ENCODE measurements at places on chromosomes 2 and 18.

GRCh38 chr18:22913861-22914260 is 19.3 kb upstream of the RBBP8 start:
- no peak for DNase-seq

DNA sequence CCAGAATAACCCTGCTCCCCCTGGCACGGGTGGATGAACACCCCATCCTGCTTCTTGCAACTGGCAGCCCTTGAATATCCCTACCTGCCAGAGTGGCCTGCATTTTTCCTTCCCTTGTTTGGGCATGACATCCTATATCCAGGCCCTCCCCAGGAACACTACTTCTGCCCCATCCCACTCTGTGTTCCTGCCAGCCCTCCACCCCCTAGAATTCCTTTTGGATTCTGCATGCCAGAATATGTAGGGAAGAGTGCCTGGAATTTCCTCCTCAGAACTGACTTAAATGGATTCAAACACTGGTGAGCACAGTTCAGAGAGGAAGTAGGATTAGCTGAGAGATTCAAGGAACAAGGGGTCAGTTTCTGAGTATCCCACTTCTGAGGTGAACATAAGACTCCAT is 123.5 kb upstream of the PELI1 start:
- DNase-seq: no peak

DNA sequence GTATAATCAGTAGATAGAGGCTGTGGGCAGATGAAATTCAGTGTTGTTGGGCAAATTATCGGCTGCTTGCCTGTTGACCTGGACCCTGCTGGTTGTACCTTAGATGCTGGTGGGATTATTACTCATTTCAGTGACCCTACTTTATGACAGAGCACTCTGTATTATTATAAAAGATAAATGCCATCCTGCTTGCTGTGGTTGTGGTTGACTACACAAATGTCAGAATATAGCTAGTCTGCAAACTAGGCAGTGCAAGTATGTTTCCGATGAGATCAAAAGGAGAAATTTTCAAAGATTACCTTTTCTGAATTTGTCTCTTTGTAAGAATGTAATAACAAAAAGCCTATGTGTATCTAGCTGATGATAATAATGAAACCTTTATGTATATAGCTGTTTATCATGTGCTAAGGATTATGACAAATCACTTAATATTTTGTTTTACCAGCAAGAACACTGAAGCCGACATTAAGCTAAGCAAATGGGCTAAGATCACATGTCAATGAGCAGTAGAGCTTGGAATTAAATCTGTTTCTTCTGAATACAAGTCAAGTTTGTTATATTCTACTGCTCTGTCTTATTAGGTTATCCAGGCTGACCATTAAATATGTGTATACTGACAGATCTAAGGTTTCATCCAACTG is 219.2 kb downstream of the CAMKMT start:
- DNase-seq: no peak

- peak; percentile 29 for DNase-seq
Measured at GRCh38 chr2:48069769-48070168, 163.5 kb upstream of the FBXO11 start.

GRCh38 chr2:235784788-235785187 is 290.9 kb downstream of the AGAP1 start:
- DNase-seq: no peak

GRCh38 chr2:28664120-28664842 is 87.3 kb upstream of the PPP1CB start:
- no peak for DNase-seq

GRCh38 chr18:58565021-58565420 is 63.9 kb downstream of the ALPK2 start:
- no peak for DNase-seq

DNA sequence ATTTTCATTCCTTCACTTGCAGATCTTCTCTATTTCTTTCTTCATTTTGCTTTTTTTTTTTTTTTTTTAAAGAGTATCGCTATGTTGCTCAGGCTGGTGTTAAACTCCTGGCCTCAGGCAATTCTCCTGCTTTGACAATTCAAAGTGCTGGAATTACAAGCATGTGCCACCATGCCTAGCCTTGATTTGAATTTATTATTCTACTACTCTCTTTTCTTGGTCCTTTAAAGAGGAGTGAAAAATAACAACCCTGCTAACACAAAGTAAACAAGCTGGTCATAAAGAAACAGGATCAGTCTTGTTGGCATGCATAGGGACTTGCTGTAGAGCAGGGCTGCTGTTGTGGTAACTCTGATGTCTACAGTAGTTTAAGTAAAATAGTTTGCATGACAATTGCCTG is 1615.3 kb upstream of the ZEB2 start:
- no peak for DNase-seq

DNA sequence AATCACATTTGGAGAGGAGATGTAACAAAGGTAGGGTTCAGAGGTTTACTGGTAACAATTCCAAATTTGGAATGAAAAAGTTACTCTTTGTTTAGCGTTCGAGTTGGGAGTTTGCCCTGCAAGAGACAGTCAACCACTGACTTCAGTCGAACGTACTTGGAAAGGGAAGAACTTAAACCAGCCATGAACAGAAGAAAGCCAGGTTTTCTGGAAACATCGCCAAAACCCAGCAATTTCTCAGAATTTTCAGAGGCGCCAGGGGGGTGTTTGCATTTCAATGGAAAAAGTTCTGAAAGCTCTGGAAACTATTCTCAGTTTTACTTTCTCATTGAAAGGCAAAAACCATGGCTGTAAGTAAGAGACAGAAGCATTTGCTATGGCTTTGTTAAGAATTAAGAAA is 28.5 kb upstream of the AQP4 start:
- DNase-seq: no peak

DNA sequence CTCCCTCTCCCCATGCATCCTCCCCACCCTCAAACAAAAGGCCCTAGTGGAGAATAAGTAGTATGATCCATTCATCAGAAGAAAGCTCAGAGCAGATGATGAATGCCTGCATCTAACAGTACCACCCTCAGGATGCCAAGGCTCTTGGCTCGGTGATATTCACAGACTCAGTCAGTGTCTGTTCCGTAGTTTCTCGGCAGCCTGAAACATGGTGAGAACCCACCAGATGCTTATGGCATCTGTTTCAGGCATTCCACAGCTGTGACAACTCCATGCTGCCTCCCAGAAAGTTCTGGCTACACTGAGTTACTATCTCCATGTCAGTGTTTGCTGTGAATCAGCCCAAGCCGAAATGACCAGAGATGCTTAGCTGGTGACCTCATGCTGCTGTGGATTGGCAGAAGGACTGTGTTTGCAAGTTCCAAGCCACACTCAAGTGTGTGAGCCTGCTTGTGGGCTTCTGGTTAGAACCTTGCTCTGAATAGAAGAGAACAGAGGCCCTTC is 83.9 kb downstream of the WDSUB1 start:
- DNase-seq: no peak

DNA sequence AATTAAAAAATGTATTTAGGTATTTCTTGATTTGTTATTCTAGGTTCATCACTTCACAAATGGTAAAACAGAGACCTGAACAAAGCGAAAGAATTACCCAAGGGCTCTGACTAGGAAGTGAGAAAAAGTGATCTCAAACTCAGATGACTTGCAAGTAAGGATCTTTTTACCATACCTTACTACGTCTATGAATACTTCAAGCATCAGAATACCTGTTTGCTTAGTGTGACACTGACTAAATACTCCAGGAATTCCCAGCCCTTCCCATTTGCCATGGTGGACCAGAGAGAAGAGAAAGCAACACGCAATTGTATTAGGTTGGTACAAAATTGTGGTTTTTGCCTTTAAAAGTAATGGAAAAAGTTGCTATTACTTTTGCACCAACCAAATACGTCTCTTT is 35.8 kb upstream of the FIGN start:
- no peak for DNase-seq

DNA sequence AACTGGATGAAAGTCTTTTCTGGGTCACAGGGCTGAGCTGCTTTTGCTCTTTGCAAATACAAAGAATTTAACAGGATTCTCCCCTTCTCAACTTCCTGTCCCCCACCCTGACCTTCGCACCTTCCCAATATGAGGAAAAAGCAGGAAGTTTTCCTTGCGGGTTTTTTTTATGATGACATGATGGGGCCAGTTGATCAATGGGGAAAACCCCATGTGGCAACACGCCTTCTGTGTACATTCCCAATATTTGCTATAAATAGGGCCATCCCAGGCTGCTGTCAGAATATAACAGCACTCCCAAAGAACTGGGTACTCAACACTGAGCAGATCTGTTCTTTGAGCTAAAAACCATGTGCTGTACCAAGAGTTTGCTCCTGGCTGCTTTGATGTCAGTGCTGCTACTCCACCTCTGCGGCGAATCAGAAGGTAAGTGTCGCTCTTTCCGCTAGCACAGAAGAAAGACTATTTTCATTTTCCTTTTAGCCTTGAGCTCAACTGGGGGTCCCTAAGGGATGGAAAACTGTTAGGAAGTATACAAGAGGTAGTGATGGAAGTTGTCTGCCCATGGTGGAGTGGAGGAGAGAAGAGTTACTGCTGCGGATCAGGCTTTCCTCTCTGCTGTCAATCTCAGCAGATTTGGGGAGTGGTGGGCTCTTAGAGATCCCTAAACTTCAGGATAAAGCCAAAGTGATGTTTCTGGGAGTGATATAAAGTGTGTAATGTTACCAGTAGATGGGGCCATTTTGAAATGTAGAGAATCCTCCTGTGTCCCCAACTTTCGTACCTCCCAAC is at the start of gene CCL20:
Gene CCL20, plus strand, starts transcription at position 281 of the 792 bp plus-strand sequence. Its CDS starts 70 bp downstream, at position 351.
- no peak for DNase-seq

GRCh38 chr2:68225119-68225632 is 27.2 kb downstream of the PPP3R1 start:
- peak; percentile 69 for DNase-seq

GRCh38 chr2:70569559-70569958 is 15.9 kb upstream of the TGFA start:
- no peak for DNase-seq

DNA sequence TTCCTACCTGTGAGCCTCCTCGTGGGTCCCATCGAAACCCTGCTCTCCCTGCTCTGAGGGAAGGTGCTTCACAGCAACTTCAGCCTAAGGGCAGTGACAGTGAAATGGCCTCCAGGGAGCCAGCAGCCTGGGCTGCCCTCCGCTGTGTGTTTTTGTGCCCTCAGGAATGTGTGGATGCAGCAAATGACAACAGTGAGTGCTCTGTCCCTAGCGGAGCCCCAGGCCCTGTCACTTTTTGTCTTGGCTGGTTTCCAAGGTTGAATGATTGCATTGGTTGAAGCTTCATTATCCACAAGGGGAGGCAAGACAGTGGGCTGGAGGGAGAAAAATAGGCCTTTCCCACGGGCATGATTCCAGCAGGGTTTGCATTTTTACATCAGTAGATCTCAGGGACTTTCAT is 42.9 kb downstream of the STON1 start:
- no peak for DNase-seq

GRCh38 chr2:12702168-12703121 is 14.3 kb upstream of the TRIB2 start:
- DNase-seq: no peak

DNA sequence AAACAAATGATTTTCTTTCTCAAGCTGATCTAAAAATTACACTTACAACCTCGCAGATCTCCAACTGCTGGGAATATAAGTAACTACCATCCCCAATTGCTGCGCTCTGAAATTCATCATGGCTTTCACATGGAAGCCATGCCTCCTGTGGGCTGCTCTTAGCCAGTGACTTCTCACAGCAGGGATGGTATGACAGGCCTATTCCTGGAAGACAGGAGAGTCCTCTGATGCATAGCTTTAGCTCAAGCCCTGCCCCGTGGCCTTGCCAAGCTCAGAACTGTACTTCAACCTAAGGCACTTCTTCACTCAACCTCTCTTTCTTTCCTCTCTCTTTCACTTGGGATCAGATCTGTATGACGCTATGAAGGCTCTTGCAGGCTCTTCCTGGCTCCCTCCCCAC is 12.6 kb upstream of the ELAC1 start:
- DNase-seq: no peak

- no peak for DNase-seq
Measured at GRCh38 chr18:48898521-48898920, 52.2 kb downstream of the SMAD7 start.

GRCh38 chr2:165240916-165241315 is 1.7 kb downstream of the SCN2A start:
- no peak for DNase-seq

GRCh38 chr2:31240381-31241365 is 6.7 kb downstream of the EHD3 start:
- DNase-seq: no peak

- DNase-seq: no peak
Measured at GRCh38 chr2:122001441-122001874, 246.0 kb downstream of the TSN start.
